GM03348 (cell line): ENCODE measurements at places on chromosomes 16 and 17.

DNA sequence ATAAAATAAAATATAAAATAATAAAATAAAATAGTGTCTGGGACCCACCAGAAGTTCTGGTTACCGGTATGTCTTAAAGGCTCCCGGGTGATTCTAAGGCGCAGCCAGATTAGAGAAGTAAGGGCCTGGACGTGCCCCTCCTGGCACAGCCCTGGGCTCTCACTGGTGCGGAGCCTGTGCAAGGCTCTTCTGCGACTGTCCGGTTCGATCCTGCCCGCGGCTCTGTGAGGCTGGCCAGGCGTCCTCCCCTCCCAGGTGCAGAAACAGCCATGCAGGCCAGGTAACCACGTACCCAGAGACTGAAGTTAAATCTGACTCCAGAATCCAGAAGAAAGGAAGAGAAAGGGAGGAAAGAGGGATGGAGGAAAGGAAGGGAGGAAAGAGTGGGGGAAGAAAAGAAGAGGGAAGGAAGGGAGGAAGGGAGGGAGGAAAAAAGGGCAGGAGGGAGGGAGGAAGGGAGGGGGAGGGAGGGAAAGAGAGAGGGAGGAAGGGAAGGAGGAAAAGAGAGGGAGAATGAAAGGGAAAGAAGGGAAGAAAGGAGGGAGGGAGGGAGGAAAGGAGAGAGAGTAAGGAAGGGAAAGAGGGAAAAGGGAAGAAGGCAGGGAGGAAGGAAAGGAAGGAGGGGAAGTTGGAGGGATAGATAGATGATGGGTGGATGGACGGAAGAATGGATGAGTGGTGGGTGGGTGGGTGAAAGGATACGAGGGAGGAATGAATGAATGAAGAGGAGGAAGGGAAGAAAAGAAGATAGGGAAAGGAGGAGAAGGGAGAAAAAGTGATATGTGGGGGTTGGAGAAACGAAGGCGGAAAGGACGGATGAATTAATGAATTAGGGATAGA, 42.3 kb downstream of the C16orf82 start:
- DNase-seq, result no peak

GRCh38 chr17:29585080-29585751, 4.2 kb downstream of the GIT1 start:
- no peak for DNase-seq

DNA sequence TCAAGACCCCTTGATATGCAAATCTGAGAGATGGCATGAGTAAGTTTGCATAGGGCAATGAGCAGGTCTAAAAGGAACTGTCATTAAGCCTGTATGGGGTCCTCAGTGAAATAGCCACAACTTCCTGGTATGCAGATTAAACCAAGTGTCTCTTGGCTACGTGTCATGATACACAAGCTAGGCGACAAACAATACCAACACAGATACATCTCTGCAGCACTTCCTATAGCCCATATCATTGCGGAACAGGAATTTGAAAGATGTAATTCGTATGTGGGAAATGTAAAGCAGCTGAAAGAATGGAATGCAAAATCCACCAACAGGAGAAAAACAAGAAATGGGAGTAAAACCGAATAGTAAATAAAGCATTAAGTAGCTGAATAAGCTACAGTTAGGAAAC, 12.9 kb downstream of the PRSS22 start:
- no peak for DNase-seq

DNA sequence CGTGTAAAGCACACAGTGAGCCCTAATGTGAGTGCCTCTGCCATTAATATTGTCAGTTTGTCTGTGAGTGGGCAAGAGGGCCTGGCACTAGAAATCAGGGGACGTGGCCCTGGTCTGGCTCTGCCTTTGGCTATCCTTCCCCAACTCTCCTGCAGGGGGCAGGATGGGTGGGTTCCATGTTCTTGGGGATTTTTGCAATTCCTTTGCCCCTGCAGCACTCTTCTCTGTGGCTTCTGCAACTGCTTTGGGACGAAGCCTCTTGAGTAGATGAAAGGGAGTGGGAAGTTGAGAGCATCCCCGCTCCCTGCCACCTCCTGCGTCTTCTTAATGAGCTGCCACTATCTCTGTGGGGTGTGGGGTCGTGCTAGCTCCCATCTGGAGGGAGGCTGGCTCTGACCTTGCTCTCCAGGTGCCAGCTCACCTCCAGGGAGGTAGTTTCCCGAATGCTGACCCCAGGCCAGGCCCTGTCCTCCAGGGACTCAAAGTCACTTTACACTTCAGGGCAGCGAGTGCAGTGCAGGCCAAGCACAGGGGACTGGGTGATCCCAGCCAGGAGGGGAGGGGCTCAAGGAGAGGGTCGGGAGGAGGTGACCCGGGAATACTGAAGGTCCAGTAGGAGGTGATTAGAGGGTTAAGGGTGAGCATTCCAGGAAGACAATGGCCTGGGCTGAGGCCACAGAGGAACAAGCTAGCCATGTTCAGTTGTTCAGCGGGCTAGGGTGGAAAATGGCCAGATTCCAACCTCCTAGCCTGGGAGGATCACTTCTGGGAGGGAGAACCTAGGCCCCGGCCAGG, 121.0 kb upstream of the NLRP1 start:
- DNase-seq, result peak; percentile 23

DNA sequence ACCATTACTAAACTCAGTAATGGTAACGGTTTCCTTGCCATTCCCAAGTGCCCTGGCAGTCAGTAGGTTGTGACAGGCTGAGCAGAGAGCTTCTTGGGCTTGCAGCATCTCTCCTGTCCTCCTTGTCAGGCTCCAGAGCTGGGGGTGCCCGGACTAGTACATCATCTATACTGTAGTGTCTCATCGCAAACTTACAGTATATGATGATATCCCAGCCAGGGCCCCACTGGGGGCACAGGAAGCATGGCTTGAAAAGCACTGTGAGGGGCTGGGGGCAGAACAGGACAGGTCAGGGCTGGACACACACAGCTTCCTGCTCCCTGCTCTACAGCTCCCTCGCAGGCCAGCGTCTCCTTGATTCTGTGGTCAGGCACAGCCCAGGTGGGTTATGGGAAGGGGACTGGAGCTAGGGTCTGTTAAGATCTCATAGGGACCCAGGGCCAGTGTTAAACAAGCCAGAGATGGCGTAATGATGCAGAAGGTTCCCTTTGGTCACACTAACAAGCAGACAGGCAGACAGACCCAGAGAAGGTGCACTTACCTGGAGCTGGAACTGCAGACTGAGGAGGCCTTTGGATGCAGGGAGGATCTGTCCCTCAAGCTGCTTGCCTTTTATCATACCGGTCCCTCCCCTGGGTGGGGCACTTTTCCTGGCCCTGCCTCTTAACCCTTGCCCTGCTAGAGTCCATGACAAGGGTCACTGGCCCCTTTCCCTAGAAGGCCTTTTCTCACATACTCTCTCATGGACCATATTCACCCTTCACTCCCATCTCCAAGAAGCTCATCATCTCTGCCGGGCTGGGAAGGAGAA, 6.8 kb downstream of the ERAL1 start:
- DNase-seq, result no peak

DNA sequence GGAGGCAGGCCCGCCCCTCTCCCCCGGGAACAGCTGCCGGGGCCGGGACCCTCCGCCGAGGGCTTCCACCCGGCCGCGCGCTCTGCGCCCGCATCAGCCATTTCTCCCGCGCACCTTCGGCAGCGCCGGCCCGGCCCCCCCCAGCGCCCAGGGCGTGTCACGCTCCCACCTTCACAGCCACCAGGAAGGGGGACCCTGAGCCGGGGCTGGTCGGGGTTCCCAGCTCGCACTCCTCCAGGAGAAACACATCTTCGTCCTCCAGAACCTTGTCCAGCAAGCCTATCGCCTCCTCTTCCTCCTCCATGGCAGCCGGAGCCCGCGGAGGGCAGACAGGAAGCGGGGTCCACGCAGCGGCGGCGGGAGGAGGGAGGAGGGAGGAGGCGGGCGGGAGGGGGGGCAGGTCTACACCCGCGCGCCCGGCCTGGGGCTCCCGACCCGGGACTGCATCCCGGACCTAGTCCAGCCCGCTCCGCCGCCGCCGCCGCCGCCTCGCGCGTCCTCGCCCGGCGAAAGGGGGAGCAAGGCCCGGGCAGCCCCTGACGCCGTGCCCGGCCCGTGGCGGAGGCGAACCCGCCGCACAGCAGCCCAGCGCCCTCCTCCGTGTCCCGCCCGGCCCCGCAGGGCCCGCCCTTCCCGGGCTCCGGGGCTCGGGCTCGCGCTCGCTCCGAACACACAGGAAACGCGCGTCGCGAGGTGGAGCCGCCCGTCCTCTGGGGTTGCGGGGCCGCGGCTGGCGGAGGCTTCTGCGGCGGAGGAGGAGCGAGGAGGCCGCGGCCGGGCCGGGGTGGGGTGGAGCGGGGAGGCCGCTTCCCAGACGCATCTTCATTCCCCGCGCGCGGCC, 70.8 kb downstream of the ABR start:
- DNase-seq, result peak; percentile 90

- no peak for DNase-seq
Observed at GRCh38 chr16:79209308-79209707, 391.2 kb downstream of the MAF start.

DNA sequence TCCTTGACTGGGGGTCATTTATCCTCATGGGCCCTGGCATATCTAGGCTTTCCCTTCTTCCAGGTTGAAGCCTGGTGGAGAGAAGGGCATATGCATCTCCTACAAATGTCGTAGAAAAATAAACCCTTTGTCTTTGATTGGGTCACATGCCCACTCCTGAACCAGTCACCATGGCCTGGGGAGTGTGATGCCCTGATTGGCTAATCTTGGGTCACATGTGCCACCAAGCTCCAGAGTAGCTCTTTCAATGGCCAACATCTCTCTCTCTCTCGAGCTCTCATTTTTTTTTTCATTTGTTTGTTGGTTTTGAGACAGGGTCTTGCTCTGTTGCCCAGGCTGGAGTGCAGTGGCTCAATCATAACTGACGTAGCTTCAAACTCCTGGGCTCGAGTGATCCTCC, 5.6 kb upstream of the XPO6 start:
- no peak for DNase-seq

GRCh38 chr17:76137351-76138233, 3.5 kb downstream of the FOXJ1 start:
- no peak for DNase-seq

- DNase-seq, result no peak
Observed at GRCh38 chr17:79171188-79171587, 96.6 kb downstream of the ENGASE start.

DNA sequence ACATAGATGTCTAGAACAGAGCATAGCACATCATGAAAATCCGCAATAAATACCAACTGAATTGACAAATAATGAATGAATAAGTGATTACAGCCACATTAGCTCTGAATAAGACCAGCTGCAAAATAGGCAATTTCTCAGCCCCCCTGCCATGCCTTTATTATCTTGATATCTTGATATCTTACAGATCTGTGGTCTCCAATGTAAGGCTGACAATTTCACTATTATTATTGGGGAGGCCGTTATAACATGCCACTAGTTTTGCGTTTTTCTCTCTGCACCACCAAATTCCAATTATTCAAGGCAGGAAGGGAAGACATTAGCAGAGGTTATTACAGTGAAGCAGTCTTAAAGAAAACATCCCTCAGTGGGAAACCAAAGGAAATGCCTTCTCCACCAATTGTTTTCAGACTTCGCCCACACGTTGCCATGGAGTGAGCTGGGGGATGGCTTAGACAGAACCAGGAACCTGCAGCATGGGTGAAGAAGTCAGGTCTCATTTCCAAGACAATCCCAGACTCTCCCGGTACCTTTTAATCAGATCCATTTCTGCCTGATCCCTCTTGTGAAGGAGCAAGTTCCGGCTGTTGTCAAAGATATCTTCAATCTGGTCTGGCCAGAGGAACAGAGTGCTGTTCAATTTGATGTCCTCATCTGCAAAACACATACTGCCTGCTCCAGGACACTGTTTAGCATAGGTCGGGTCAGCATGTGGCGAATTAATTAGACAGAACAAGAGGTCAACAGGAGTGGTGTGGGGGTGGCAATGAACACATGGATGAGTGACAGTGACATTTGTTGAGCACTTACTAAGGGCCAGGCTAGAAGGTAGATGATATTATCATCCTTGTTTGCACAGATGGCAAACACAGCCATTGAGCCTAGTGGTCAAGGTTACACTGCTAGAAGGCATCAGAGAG, 46.4 kb downstream of the DNAH3 start:
- DNase-seq, result peak; percentile 75

GRCh38 chr17:64736804-64737492, 74.8 kb upstream of the SMURF2 start:
- no peak for DNase-seq

- peak; percentile 96 for DNase-seq
Observed at GRCh38 chr17:50151041-50151936, 812 bp upstream of the PPP1R9B start.

DNA sequence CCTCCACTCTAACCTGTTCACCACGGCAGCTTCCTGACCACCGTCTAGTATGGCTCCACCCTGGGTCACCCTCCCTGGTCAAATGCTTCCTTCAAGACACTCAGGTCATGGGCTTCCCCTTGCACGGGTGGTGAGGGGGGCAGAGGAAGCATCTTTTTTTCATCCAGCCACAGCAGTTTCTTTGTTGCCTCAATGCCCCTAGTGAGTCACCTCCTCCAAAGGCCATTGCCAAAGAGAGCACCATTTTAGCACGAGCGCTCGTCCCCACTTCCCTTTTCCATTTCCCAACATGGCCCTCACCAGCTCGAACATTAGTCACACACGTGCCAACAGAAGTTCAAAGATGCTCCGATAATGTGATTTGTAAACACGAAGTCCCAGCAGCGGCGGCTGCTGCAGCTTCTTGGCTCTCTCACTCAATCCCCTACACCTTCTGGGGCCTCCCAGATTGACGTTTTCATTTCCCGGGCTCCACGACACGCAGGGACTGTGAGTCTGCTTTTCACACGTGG, 134.6 kb downstream of the GAS7 start:
- DNase-seq, result no peak
